Activated naive CD4-positive, alpha-beta T cell treated with anti-CD3 and anti-CD28 coated beads, Interleukin-2, amount 50 U/mL, for 16 hours (primary cell): ENCODE measurements at places on chromosomes 4 and X.

DNA sequence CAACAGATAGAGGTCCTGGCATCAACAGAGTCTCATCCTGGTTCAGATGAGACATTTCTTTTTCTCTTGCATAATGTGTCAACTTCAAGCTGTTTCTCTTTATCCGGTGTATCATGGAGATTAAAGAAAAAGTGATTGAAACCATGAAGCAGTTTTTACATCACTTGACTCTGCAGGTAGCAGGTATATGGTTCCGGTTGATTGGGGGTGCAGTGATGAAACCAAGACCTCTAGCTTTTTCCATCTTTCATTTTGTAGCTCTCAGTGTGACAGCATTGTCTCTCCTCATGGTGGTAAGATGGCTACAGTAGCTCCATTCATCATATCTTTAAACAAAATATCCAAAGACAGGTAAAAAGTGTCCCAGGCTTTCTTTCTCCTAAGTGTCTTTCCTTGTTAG, 2.4 kb upstream of the HOPX start:
- DNase-seq, result peak; percentile 20

DNA sequence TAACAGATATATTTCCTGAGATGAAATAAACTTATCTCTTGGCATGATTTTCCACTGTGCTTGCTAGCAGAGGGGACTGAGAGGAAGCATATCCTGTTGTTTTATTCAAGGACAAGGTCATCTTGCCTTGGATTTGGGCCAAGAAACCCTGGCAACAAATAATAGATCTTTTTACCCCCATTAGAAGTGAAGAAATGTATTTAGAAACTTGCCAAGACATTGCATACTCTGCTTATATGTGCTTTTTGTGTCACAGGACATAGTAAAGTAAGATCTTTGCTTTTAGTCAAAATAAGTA, 170.2 kb downstream of the RAPGEF2 start:
- DNase-seq, result no peak

GRCh38 chr4:153439831-153440230, 26.3 kb upstream of the TMEM131L start:
- no peak for DNase-seq

- no peak for DNase-seq
These were observed 239.9 kb downstream of the GASK1B start for GRCh38 chr4:157932936-157933335.

DNA sequence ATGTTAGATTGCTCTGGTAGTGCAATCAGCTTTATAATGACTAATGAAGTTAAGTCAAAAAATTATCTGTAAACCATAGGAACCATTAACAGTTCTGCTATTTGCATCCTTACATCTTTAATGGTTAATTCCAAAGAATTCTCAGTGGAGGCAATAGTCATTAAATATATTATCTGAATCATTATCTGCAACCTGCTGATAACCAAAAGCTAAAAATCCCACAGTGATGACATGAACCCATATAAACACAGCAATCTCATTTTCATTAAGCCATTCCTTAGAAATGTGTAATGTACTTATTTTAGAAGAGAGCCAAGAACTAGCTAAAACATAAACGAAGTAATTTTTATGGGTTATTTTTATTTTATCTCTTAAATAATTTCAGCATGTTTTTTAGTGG, 60.2 kb downstream of the MAGEB16 start:
- DNase-seq, result no peak

DNA sequence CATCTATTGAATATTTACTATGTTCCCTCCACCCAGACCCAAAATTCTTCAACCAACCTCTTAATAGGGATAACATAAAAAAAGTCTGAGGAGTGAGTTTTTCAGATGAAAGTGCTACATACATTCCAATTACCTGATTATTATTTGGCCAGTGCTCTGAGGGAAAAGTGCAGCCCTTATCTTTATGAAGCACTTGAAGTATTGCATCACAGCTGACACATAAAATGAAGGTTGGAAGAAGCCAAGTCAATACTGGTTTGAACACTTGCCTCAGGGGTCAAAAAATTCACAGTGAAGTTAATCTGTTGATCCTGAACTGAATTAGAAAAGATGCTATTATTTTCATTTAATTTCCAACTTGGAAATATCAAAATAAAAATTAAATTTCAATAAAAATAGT, 498.9 kb downstream of the INPP4B start:
- no peak for DNase-seq

DNA sequence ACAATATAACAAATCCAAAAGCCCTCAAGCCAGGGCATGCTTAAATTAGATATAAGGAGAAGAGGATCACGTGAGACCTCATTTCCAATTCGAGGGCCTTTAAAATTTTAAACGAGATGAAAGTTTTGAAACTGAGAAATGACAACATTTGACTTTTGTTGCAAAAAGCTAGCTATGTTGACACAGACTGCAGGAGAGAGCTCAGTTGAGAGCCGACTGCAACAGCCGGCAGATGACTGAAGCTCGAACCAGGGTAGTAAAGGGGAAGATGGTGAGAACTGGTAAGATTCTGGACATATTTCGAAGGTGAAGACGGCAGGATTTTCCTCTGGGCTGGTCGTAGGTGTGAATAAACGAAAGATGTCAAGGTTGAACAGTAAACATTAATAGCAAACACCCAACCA, 773 bp downstream of the PRMT9 start:
- no peak for DNase-seq
